ENCODE measurements at places on chromosomes 6 and 20.

- DNase-seq, result no peak
These were observed 747.3 kb downstream of the COL12A1 start for GRCh38 chr6:74458536-74458935.

DNA sequence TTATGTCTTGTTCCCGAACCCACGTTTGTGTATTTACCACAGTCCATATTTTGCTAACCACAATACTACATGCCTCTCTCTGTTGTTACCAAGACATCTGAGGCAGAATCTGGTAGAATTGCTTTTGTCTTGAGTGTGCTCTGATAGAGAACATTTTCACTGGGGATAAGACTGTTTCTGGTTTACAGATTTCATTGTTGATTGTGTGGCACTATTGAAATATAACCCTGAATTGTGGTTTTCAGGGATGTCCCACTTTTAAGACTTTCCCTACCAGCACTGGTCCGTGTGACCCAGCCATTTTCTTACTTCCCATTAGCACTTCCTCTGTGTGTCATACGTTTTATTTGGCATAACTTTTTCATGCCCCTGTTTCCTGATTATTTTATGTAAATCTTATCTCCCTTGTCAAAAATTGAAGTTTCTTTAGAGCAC lies 12.2 kb downstream of the NCOA7 start:
- DNase-seq, result no peak

DNA sequence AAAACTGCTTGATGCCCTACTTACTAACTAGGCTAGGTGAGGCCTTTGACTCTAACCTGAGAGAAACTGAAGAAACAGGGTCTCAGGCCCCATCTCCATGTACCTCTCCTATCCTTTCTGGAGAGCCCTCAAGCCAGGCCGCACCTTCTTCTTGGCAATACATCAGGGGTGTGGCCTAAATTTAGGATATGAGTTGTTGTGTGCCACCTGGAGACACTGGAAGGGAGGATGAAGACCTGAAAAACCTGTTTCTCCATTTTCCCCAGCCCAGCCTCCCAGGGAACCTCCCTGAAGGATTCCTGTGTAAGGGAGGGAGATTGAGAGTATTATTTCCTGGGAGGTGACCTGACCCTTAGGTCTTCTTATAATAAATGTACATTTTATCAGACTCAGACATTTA lies 3.1 kb downstream of the LY6G6D start:
- DNase-seq, result no peak

DNA sequence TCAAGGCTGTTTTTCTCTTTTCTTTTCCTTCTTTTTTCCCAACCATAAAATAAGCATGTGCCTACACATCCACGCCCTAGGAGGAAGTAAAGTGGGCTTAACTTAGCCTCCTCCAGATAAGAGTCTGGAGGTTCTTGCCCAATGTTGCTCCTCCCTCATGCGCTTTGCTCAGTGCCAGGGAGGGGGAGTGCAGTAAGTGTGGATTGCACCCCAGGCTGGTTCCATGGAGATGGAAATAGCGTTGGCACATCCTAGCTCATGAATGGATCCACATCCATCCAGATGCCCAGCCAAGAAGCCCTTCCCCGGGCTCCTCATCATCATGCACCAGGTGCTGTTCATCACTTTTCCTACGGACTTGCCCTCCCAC lies 58.2 kb downstream of the NEDD9 start:
- no peak for DNase-seq

GRCh38 chr6:108651340-108652227 lies 90.9 kb downstream of the FOXO3 start:
- DNase-seq, result no peak

DNA sequence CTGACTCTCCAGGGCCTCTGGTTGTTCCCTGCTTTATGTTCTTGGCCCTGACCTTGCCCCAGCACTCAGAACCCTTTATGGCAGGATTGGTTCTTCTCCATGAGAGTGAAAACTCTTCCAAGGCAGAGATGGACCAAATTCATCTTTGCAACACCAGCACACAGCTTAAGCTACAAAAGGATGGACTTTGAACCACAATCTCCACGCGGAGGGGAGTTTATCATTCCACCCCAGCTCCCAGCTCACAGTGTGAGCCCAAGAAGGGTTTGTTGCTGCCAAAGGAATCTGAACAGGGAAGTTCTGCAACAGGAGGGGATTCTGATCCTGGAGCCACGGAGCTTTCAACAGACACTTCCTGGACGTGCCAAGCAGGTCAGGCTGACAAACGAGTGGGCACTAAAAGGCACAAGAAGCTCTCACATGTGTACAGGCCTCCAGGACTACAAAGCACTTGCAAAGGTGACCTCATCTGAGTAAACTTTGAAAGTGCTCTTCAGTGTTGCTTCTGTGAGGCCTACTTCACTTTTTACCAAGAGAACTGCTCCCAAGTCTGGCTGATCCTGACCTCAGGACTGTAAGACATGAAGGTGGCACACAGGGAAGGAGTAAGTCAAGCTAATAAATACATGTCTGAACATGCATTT lies 8.9 kb downstream of the FITM2 start:
- no peak for DNase-seq

GRCh38 chr6:13508711-13509705 lies 21.6 kb upstream of the GFOD1 start:
- DNase-seq, result no peak

DNA sequence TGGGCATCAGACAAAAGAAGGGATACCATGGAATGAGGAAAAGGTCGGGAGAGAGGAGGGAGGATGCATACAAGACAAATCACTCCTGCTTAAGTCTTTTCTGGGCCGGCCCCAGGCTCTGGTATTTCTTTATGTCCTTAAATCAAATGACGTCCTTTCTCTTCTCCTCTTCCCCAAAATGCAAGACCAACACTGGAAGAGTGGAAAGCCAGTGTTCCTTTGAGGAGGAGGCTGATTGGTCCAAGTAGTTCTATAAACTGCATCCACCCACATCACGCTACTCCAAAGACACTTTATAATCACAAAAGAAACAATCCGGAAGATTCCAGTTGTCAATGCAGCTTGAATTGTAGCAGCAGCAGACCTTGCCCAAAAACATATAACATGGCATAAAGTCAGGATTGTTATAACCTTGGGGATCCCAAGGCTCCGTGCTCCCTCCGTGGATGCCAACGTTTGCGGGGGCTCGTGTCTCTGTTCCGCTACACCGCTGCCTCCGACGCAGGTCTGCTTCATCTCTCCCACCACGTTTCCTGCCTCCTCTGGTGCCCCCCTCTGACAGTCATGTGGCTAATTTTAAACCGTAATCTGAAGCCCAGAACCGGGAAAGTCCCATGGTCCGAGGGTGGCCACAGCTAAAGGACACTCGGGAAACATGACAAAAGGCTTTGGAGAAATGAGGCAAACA lies 47.1 kb downstream of the MCUR1 start:
- peak; percentile 23 for DNase-seq

DNA sequence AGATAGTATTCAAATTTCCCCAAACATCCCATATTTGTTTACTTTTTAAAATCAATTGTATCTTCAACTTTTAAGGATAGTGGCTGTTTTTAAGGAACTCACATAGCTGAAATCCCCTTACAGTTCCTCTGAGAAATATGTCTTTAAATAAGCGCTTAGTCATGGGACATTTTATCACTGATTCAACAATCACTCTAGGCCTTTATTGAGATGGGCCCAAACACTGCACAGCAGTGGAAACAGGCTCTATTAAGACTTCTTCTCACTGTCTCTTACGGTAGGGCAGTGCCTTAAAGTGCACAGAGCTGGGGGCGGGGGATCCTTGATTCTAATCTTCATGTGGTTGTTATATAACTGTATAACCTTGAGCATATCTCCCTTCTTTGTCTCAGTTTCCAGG lies 59.8 kb upstream of the RREB1 start:
- DNase-seq, result no peak

- DNase-seq, result no peak
These were observed 15.5 kb downstream of the TPD52L1 start for GRCh38 chr6:125169058-125169457.

- no peak for DNase-seq
These were observed 12.8 kb downstream of the DLL1 start for GRCh38 chr6:170277893-170278742.

DNA sequence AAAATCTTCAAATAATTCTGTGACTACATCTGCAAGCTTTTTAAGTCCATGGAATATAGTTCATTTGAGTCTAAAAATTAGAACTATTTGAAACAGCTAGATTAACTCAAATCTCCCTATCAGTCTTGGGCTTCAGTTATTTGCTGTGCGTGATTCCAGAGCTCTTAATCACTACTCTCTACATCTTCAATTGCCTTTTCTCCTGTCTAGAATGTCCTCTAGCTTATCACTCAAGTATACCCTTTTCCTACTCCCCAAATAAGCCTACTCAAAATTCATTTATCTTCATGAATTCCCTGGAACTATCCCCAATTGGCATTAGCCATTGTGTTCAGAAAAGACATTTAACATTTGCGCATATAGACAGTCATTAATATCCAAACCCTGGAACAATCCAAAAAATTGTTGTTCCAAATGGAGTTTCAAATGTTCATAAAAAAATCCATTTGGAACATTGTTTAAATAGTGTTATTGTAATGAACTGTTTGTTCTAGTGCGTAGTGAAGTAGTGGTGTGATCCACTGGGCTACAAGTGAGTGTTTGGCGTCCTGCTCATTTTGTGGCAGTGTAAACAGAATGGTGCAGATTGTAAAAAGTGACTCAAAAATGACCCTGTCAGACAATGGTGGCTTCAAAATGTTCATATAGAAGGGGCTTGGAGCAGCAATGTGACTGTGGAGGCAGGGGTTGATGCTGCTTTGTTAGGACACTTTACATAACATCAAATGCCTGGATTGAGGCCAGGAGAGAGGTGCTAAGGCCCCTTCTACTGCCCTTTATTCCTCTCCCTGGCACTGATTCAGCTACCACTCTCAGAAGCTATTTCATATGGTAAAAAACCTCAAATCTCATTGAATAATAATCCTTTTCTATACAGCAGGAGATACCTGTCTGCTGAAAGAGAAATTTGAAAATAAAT lies 122.3 kb downstream of the KIF6 start:
- no peak for DNase-seq

DNA sequence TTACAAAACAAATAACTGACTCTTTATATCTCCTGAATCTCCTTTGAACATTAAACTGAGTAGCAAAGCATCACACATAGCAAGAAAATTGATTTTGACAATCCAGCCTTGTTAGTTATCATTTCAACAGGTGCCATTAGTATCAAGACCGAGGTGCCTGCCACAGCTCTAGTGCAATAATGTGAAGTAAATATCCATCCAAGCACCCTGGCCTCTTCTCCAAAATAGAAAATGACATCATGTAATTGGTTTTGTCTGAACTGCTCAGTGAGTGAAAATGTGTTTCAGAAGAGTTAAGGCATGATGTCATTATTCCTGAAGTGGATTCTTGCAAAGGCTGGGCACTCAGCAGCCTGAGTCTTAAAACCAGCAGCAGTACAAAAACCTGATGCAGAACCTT lies 341.4 kb downstream of the PLCB1 start:
- DNase-seq, result no peak

- DNase-seq, result no peak
These were observed 246.9 kb downstream of the UBE3D start for GRCh38 chr6:82818727-82819126.

DNA sequence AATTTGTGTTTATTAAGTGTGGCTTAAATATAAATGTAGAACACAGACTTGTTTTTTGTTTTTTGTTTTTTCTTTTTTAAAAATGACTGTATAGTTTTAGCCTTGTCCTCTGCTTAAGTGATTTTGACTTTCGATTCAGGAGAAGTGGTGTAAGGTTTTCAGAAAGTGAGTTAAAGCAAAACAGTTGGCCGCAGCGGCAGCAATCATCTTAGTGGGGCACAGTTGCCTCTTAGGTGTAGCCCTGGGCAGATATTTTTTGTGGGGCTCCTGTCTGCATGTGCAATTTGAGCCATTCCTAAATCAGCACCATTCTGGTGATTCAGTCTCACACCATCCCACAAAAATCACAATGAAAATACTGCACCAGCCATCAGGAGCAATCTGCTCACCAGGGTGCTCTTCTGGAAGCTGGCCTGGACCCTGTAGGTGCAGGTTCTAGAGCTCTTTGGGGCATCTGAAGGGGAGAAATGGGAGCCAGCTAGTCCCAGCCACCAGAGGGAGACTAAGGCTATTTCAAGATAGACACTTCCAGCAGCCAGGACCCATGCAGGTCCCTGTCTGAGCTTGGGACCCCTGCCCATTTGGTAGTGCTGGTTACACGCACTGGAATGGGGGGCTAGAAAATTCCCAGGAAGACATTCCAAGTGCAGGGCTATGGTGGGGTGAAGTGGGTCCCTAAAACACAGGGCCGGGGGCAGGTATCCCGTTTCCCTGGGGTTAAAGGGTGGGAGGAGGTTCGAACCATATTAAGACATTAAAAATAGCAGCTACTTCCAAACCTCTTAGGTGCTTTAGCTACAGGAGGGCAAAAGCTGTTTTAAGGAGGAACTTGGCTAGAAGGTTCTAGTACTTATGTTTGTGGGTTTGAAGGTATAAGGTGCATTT lies 156.6 kb downstream of the NFATC2 start:
- DNase-seq, result peak; percentile 22

- DNase-seq, result no peak
These were observed 77.4 kb downstream of the NDUFAF5 start for GRCh38 chr20:13862245-13862644.

- DNase-seq, result no peak
These were observed 57.5 kb downstream of the JARID2 start for GRCh38 chr6:15303162-15303919.

GRCh38 chr6:132161283-132161682 lies 210.1 kb upstream of the CCN2 start:
- no peak for DNase-seq

DNA sequence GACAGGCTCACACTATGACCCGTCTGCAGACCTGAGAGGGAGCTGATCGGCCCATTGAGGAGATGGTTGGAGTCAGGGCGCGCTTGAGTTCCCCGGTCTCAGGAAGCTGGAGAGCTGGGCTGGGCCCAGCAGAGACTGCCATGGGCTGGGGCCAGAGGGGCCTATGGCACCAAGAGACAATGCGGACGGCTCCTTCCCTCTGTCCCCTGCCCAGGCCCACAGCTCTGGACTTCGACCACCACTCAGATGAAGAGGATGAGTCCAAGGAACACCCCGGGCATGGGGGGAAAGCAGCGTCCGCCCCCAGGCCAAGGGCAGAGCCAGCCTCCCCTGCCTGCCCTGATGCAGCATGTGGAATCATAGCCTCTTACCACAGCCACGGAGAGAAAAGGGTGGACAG lies 40.2 kb upstream of the PHACTR3 start:
- DNase-seq, result no peak

DNA sequence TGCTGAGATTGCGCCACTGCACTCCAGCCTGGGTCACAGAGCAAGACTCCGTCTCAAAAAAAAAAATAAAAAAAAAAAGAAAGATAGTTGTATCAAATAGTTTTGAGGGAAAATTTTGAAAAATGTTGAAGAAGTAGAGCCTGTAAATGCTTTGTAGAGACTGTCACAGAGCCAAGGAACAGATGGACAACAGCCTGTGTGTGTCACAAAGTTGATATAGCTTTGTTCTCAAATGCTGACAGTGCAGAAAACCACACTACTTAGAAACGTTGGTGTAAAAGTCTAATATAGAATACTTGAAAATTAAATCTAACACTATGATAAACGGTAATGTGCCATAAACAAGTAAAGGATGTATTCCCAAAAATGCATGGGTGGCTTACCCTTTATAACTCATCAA lies 25.4 kb downstream of the PTK7 start:
- DNase-seq, result no peak

Data from activated effector memory CD4-positive, alpha-beta T cell treated with Interleukin-2 at 50 U/mL for 16 hours (primary cell).